ENCODE measurements at places on chromosomes 12 and 14.

DNA sequence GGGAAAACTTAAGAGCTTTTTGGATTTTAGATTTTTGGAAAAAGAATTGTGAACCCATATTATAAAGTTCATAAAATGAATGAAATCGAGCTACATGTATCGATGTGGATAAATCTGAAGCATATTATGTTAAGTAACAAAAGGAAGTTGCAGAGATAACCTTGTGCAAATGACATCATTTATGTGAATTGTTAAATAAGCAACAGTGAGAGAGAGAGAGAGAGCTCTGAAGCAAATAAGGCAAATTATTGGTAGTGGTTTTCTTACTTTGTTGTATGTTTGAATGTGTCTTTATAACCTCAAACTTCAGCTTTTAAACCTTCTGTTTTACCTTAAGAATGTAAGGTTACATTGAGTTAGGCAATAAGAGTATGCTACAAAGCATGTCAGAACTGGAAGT lies 78.8 kb downstream of the ERC1 start:
- DNase-seq: no peak

DNA sequence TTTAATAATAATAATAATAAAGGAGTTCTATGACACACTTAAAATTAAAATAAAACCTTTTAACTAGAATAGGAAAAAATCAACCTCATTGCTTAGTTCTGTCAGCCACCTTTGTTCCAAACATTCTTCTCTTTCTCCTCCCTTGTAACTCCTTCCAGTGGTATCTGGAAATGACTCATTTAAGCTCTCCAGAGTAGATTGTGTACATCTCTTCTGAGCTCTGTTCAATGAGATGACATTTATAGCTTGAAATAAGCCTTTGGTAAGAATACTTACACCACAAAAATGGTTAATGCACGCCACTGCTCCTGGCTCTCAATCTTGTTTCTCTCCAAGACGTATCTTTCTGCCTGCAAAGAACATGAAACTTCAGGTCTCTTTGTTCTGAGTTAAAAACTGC lies 70.3 kb downstream of the STAB2 start:
- no peak for DNase-seq

GRCh38 chr14:97458255-97458654 lies 661.1 kb downstream of the VRK1 start:
- no peak for DNase-seq

- no peak for DNase-seq
These were observed 81.1 kb upstream of the ST8SIA1 start for GRCh38 chr12:22415342-22416309.

DNA sequence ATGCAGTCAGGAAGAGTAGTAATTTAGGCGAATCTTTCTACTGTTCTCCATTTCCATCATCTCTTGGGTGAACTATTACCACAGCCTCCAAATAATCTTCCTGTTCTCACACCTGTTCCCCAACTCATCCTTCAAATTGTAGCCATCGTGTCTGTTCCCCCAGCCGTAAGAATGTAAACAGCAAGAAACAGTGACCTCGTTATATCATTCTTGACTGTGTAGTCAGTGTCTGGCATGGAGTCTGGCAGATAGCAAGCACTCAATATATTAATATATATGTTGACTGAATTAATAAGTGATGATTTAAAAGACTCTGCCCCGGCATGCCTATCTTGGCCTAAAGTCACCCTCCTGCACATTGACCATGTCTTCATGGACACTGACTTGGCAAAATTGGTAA lies 20.3 kb downstream of the PDE6H start:
- DNase-seq: no peak

DNA sequence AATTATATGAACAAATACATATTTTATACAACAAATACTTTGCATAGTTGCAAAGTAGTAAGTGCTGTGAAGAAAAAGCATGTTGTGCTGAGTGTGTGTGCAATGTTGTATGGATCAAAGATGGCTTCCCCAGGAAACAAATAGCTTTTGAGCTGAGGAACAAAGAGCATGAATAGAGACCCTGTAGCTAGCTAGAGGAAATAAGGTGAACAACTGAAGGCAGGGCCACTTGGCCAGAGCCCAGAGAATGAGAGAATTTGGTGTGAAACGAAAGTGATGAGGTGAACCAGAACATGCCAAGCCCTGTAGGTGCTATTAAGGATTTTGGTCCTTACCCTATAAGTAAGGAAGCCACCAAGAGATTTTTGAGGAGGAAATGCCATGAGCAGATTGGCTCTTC lies 17.1 kb downstream of the DYRK2 start:
- no peak for DNase-seq
